ENCODE measurements at places on chromosomes 12 and 14.

- peak; percentile 64 for DNase-seq
These were observed 886 bp upstream of the PRICKLE1 start for GRCh38 chr12:42590330-42590934.

DNA sequence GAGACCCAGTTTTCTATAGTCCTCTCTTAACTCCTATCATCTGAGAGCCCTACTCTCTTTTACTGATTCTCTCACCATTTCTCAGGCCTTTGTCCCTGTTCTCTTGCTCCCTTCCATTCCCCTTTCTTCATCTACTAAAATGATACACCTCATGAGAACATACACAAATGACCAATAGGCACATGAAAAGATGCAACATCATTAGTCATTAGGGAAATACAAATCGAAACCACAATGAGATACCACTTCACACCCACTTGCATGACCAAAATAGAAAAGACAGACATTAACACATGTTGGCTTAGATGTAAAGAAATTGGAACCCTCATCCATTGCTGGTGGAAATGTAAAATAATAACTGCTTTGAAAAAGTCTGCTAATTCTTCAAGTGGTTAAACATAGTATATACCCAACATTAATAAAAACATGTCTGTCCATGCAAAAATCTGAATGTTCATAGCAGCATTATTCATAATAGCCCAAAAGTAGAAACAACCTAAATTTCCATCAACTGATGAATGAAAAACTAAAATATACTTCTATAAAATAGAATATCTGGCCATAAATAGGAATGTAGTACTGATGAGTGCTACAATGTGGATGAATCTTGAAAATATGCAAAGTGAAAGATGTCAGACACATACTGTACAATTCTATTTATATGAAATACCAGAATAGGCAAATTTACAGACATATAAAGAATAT lies 66.0 kb downstream of the DENND5B start:
- no peak for DNase-seq

GRCh38 chr12:45939759-45940158 lies 50.6 kb downstream of the SCAF11 start:
- no peak for DNase-seq

DNA sequence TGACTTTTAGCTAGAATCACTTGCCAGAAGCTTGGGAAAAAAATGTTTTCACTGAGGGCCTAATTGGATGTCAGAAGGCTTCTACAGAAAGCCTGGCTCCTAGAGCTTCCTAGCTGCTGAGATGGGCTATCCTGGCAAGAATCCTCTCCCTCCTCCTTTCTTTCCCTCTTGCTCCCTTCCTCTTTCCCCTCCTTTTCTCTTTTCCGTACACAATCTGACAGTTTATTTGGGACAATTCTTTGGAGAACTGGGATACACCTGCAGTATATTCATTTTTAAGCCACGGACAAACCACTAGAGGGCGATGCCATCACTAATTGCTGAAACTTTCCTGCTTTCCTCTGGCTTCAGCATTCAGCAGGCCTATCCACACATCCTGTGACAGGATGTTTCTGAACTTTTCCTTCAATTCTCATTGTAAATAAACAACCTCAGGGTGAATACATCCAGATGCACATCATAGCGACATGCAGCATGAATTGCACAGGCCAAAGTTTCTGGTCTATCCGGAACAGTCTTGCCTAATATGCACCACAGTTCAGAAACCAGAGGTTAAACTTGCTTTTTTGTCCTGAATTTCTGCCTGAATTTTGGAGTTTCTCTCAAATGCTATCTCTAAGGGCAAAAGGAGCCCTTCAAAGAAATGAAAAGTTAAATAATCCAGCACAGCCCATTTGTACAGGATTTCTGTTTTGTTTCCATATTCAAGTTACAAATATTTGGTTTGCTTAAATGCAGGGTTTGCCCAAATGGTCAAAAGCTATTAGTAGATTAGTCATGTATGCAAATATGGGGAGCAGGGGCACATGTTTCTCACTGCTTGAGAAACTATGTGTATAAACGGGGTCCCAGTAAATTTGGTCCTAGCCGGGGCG lies 142.8 kb downstream of the PAWR start:
- DNase-seq, result peak; percentile 1

DNA sequence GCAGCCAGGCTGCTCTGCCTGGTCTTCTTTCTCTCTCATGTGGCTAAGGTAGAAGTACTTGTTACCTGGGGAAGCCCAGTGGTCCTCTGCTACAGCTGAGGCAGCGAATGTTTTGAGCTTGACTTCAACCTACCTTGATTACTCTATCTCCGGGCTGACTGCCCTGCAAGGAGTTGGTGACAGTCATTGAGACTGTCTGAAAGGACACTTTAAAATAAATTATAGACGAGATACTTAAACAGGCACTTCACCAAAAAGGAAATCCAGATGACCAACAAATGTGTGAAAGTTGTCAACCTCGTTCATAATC lies 474 bp upstream of the CIT start:
- no peak for DNase-seq

DNA sequence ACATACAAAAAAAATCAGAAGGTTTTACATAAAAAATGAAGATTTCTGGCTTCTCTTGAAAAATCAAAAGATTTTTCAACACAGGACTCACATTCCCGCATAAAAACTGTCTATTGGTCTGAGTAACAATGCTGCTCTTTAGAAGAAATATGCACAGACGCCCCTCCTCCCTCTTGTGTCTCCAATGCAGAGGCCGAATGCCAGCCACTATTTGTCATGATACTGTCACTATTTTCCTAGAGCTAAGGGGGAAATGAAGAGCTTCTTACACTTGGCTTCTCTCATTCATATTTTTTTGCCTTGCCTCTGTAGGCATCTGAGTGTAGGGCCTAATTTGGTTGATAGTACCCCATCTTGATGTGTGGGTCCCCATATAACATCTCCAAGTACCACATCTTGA lies 98.0 kb downstream of the BBS10 start:
- no peak for DNase-seq

DNA sequence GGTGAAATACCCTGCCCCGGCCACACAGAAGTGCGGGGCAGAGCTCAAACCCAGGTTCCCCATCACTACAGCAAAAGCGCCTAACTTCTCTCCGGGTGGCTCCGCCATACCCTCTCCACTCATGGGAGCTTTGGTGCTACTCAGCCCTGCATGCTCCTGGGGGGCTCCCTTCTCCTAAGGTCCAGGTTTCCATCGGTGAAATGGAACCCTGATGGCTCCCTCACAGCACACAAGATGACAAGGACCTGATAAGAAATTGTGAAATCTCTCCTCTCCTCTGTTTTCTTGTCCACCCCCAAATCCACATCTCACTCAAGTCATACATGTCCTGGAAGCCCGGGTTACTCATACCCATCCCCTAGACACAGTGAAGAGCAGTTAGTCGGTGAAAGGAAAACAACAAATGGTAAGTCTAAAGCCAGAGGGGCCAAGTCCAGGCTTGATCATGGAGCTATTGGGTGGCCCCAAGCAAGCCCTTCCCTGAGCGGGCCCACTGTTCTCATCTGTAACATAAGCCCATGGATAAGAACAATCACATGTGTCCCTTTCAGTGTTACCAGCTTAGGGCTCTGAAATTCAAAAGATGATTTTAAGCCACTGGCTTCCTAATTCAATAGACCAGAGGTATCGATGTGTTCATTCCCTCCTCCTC lies 317.5 kb downstream of the BCL11B start:
- no peak for DNase-seq

DNA sequence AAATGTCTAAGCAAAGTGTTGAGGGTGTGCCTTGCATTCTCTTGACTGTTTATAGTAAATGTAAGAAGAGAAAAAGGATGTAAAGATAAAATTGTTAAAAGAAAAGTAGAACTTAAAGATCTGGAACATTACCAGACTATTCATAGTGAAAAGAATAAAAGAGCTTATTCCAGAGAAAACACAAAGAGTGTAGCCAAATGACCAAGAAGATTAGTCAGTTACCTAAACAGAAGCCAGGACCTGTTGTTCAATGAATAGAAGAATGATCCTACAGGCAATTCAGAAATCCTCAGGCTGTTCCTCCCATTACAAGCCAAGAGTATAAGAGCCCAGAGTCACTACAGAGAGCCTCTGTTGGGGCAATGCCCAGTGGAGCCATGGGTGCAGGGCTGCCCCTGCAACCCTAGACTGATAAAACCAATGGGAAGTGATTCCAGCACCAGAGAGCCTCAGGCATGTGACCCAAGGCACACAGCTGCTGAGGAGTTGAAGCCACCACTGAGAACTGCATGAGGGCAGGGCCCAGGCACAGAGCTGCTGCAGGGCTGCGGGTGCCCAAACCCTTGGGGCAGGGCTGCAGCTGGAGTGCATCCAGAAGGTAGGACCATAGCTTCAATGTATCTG lies 91.1 kb upstream of the SLC38A4 start:
- DNase-seq, result no peak

- DNase-seq, result no peak
These were observed 99.3 kb upstream of the PTPRB start for GRCh38 chr12:70736351-70737133.

DNA sequence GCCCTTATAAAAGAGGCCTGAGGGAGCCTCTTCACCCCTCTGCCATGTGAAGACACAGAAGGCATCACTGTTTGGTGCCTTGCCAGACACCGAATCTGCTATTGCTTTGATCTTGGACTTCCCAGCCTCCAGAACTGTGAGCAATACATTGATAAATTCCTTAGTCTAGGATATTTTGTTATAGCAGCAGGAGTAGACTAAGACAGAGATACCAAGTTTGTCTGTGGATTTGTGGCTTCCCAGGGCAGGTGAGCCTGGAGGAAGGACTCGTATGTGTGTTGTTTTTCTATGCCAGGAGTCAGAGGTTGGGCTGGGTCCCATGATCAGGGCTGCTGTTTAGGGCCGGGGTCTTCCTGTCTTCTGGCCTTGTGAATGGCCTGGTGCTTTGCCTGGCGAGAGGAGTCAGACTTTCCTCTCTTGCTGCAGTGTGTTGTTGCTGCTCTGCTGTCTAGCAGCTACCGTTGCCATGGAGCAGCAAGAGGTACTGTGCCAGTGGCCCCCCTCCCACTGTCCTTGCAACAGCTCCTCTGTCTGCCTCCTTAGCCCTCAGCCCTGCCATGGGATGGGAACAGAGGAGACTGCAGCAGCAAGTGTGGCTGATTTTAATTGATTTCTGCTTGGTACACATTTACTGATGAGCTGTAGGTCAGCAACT lies 111.2 kb downstream of the CHST11 start:
- DNase-seq, result no peak

DNA sequence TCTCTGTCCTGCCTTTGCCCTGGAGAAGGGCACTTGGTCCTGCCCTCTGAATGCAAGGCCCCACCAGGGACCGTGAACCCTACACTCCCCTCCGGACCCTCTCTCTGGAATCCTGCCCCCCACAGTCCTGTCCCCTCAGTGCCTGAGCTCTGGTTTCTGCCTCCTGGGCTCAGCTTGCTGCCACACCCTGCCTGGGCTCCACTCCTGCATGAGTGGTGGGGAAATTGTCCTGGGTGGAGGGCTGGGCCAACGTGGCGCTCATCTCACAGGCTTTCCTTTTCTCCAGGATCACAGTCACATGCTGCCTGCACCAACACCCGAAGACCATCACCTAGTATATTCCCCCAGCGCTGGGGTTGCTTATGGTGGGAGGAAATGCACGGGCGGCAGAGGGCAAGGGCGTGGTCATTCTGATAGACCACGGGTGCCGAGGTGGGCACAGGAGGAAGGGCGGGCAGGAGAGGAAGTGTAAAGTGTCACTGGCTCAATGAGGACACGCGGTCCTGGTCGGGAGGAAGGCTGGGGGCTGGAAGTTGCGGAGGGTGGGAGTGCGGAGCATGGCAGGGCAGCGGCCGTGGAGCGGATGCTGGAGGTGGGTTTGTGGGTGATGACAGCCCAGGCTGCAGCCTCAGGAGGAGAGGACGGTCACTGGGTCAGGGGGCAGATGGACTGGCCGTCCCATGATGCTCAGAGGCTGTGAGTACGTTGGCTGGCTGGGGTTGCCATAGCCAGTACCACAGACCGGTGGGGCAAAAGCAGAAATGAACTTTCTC lies 99.5 kb downstream of the KIF26A start:
- no peak for DNase-seq

DNA sequence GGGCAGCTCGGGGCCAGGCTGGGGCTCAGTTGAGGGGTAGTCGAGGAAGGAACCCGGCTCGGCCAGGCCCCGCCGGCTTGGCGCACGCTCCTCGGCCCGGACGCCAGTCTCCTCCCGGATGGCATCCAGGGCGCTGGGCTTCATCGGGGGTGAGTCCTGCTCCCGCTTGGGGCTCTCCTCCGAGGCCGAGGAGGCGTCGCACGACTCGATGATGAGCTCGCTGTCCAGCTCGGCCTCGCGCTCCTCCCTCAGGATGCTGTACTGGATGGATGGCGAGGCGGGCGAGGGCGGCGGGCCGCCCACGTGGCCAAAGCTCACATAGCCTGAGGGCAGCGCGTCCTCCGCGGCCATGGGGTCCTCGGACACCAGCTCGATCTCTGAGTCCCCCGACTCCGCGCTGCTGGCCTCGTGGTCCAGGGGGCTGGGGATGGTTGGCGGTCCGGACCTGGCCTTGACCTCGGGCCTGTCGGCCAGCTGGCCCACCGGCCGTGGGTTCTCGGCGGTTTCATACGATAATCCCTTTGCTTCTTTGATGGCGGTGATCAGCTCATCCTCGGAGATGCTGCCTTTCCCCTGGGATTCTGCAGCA lies 143.4 kb downstream of the RTN1 start:
- DNase-seq, result peak; percentile 49

GRCh38 chr12:14258575-14258940 lies 106.9 kb upstream of the ATF7IP start:
- DNase-seq, result no peak

DNA sequence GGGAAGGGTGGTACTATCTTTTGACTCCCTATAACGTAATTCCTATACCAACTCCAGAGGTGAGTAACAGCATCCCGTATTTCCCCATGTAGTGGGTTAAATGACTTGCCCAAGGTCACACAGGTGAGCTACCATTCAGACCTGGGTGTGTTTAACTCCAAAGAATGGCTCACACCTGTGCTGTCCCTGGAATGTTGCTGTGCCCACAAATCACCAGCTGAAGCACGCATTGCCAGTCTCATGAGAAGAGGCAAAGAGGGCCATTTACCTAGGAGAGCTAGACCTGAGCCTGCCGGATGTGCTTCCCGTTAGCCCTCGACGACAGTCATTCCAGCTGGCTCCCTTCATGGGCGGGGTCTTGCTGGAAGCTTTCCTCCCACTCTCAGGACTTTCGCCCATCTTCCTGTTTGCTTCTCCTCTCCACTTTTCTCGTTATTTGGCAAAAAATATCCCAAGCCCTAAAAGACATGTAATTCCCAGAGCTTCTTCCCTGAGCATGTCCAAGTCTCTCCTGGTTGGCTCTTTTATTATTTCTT lies 106.6 kb upstream of the VASH1 start:
- no peak for DNase-seq

DNA sequence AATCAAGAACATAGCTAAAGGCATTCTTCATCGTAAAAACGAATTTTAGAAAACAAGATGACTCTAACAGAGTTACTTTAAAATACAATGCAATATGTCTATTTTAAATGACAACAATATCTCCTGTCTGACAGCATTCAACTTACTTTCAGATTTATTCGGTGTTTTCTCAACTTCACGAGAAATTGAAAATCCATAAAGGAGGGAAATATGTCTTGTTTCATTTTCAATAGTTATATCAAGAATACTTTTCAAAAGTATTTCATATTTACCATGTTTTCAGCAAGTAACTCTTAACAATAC lies 254.8 kb downstream of the DAD1 start:
- DNase-seq, result no peak

- DNase-seq, result no peak
These were observed 22.7 kb downstream of the GPR19 start for GRCh38 chr12:12673296-12673695.
